ENCODE measurements at places on chromosomes 3 and 15.

DNA sequence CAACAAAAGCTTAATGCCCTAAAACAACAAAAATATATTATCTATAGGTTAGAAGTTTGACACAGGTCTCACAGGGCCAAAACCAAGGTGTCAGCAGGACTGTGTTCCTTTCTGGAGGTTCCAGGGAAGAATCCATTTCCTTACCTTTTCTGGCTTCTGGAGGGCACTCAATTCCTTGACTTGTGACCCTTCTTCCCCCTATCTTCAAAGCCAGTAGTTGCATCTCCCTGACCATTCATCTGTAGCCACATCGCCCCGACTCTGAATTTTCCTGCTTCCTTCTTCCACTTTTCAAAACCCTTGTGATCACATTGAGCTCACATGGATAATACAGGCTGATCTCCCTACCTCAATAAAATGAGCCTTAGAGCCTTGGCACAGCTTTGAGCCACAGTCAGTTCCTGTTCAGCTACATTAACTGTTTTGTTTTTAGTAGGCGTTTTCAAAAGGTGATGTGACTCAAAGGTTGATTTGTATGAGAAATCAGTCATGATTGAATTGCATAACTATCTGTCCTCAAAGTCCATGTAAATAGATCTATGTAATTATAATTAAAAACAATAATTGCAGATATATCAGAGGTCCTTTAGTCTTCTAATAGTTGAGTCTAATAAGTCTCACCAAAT is 12.4 kb downstream of the PFN2 start:
- no peak for DNase-seq

DNA sequence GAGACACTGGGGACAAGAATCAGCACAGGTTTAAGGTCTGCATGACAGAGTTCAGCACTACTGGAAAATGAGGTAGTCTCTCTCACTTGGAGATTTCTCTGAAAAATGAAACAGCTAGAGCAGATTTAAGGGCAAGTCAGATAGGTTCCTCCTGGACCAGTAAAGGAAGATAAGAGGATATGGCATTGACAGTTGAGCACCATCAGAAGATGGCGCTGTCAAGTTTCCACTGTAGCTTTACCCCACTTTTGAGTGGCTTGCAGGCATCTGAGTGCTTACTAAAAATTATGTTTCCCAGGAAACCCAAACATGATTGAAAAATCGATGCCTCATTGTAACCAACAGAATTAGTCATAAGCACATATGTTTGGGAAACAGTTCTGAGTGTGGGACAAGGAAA is 407.2 kb upstream of the UBE2E2 start:
- DNase-seq = no peak

- DNase-seq = no peak
Observed at GRCh38 chr15:57992761-57993355, 72.7 kb downstream of the ALDH1A2 start.

GRCh38 chr3:4582624-4583023 is 89.5 kb downstream of the ITPR1 start:
- DNase-seq = no peak

GRCh38 chr15:64667736-64668161 is 107.6 kb downstream of the RBPMS2 start:
- DNase-seq = no peak
